Endothelial cell of umbilical vein (primary cell): ENCODE measurements at places on chromosomes 12 and 14. TPM values are rescaled to one million over a fixed set of nuclear protein-coding genes. Genes with fewer than 3 reads are reported as not detected.

Gene PLD4
- polyA plus RNA-seq: 0.01 and 0.03 TPM in 2 replicates

Gene SNAPC1
- polyA plus RNA-seq: 7.7 and 14.3 TPM in 2 replicates

Gene PSMB11
- polyA plus RNA-seq: not detected in 2 replicates

Gene OVCH1
- 0.01 and 0.02 TPM in 2 replicates for polyA plus RNA-seq

Gene TROAP
- polyA plus RNA-seq: 27.3 and 31.7 TPM in 2 replicates
